ENCODE measurements at places on chromosomes 11 and 22.

GRCh38 chr11:93370260-93370659 is 39.7 kb downstream of the DEUP1 start:
- no peak for DNase-seq

DNA sequence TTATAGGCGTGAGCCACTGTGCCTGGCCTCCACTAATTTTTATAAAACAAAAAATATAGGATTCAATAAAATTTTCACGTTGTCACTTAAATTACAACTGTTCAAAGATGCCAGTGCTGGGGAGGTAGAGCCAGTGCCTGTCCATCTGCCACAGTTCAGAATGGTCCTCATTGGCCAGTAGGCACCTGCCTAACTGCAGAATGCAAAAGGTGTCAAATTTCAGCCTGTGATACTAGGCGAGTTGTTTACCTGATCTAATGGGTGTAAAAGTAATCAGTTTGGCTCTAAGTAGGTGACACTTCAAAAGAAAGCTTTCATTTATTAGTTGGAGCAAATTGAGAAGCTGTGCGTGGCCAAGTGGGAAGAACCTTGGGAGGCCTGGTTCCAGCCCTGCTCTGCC is 2.4 kb downstream of the SMARCB1 start:
- DNase-seq, result no peak

DNA sequence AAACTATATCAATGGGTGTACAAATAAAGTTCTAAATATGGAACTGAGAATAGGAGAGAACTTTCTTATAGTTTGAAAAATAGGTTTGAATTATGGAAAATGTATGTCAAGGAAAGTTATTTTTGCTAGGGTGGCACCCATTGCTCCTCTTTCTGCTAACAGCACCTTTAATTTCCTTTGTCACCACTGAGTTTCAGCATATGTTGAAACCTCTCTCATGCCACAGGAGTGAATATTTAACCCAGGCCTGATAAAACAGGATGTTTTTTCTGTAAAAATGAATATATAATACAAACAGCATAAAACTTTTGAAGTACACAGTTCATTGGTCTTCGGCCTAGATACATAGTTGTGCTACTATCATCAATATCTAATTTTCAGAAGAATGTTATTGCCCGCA is 385.5 kb upstream of the ANO5 start:
- DNase-seq, result no peak

GRCh38 chr11:61106894-61107470 is 4.7 kb downstream of the CD5 start:
- no peak for DNase-seq

- DNase-seq, result no peak
These were observed 460.5 kb downstream of the BRD1 start for GRCh38 chr22:49367041-49367697.

DNA sequence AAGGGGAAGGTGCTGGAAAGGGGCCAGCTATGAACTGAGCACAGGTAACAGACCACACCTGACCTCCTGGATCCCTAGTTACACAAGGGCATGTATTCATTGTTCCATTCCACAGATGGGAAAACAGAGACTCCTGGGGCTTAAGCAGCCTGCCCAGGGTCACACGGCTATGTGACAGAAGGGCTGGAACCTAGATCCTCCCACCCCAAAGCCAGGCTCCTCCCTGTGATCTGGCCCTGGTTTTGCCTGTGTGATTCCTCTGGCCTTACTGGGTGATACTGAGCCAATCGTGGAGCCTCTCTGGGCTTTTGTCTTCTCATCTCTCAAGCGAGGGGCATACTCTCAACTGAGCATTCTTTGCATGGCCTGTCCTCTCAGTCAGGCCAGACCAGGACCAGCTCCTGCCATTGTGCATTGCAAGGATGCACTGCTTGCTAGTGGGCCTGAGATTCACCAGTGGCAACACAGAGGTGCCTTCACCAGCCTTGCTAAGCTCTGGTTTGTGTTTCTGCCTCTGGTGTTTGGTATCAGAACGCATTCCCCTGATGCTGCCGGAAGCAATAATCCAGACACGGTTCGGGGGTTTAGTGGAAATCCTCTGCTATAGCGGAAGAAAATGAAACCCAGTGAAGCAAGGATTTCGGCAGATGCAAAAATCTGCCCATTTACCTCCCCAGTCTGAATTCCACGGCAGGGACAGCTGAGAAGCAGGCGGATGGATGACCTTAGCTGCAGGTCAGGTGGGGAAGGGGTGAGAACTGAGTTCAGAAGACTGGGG is 226.6 kb downstream of the ST3GAL4 start:
- DNase-seq, result no peak

DNA sequence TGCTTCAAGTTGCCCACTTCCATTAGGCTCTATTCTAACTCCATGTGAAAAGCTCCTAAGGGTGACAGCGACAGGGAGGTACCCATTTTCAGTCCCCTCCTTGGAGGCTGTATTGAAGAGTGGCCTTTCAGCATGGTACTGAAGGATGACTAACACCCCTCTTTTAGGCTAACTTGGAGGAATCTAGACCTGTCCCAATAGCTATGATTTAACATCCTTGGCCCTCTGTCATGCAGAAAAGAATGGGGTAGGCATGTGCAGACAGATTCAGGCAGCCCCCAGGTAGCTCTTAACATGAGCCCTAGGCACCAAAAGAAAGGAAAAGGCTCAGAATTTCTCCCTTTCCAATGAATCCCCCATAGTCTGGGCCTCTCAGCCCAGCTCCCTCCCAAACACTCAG is 89.3 kb upstream of the AMOTL1 start:
- DNase-seq, result no peak

GRCh38 chr11:73965076-73965763 is 14.4 kb downstream of the DNAJB13 start:
- DNase-seq, result no peak

- no peak for DNase-seq
These were observed 57.2 kb downstream of the NAV2 start for GRCh38 chr11:19769820-19770219.

- DNase-seq, result peak; percentile 65
These were observed 4.2 kb downstream of the AMPD3 start for GRCh38 chr11:10459029-10459970.

- DNase-seq, result peak; percentile 36
These were observed 6.4 kb downstream of the STARD10 start for GRCh38 chr11:72787216-72788104.

GRCh38 chr11:122836916-122837315 is 1.4 kb upstream of the CRTAM start:
- DNase-seq, result no peak

GRCh38 chr11:64120951-64121569 is 44.9 kb downstream of the MACROD1 start:
- no peak for DNase-seq

- no peak for DNase-seq
These were observed 32.2 kb upstream of the ARFGAP3 start for GRCh38 chr22:42889304-42889703.

DNA sequence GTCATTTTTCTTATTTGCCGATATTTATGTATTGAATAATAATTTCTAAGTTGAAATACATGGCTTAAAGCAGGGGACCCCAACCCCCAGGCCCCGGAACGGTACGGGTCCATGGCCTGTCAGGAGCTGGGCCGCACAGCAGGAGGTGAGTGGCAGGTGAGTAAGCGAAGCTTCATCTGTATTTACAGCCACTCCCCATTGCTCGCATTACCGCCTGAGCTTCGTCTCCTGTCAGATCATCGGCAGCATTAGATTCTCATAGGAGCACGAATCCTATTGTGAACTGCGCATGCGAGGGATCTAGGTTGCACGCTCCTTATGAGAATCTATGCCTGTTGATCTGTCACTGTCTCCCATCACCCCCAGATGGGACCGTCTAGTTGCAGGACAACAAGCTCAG is 4.5 kb downstream of the ZMAT5 start:
- DNase-seq, result no peak

DNA sequence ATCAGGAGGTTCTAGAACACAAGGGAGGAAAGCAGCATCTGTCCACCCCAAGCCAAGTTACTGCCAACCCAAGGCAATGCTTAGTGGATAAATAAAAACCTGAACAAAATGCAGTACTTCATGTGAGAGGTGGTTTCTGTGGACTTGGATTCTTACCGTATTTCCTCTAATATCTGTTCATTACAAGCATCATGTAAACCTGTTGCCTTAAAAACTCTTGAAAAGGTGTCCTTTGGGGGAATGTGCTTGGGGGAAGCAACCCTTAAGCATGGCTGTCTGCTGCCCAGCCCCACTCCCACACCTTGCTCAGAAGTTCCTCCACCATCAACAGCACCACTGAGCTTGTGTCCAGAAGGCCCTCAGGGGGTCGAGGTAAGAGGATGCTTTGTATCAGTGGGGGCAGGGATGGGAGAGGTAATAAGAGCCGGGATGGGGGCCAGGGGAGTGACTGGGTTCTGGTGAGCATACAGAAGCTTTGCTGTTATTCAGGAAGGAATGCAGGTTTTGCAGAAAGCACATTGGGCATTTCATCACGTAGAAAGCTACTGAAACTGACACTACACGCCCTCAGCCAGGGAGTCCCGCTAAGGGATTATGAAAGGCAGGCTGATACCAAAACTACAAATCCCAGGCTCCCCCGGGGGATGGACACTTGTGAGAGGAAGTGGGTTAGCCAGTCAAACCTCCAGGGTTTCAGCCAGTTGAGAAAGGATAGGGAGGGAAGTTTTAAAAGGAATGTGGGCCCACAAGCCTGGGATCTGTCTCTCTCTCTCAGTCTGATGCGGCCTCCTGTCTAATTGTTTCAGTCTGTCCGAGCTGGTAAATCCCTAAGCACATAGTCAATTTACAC is 52.0 kb downstream of the KCNJ1 start:
- no peak for DNase-seq

GRCh38 chr11:60498399-60498798 is 5.8 kb downstream of the MS4A12 start:
- no peak for DNase-seq

DNA sequence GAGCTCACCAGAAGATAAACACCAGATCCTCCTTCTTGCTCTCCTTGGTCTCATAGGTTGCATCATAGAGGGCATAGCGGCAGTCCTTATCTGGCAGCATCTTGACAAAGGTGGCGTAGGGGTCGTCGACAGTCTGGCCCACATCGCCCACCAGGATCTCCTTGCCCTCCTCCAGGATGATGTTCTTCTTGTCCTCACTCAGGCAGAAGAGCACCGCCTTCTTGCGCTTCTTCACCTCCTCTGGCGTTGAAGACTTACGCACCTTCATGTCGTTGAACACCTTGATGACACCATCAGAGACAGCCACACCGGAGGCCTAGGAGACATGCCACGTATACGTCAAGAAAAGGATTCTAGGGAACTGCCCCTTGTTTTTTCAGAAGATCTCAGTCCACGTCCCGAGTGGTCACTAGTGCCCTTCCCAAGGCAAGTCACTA is 2.0 kb downstream of the CFL1 start:
- no peak for DNase-seq

- no peak for DNase-seq
These were observed 928.0 kb upstream of the FAT3 start for GRCh38 chr11:91296629-91297028.

GRCh38 chr22:40314041-40314440 is 32.3 kb upstream of the ADSL start:
- no peak for DNase-seq

GRCh38 chr22:44200855-44201550 is 20.3 kb downstream of the PARVG start:
- no peak for DNase-seq

- DNase-seq, result no peak
These were observed 22.0 kb downstream of the MMP20 start for GRCh38 chr11:102603091-102603490.

GRCh38 chr11:71238941-71239340 is 13.4 kb downstream of the SHANK2 start:
- no peak for DNase-seq

DNA sequence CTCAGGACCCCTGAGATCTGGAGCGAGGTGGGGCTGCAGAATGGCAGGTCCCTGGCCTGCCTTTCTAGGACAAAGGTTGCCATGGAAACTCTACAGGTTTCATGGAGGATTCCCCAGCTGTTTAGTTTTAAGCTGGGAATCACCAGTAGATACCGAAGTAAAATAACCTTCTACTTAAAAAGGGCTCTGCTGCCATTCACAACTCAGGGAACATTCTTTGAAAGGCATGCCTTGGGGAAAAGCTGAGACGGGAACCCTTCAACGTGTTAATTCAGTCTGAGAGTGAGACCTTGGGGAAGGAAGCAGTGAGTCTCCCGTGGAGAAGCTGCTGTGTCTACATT is 493.3 kb downstream of the BRD1 start:
- no peak for DNase-seq

GRCh38 chr22:46878191-46878948 is 115.9 kb downstream of the TBC1D22A start:
- DNase-seq, result no peak

- DNase-seq, result no peak
These were observed 13.2 kb downstream of the MAP6 start for GRCh38 chr11:75655605-75656004.

GRCh38 chr11:45934580-45935318 is 12.3 kb downstream of the LARGE2 start:
- no peak for DNase-seq

DNA sequence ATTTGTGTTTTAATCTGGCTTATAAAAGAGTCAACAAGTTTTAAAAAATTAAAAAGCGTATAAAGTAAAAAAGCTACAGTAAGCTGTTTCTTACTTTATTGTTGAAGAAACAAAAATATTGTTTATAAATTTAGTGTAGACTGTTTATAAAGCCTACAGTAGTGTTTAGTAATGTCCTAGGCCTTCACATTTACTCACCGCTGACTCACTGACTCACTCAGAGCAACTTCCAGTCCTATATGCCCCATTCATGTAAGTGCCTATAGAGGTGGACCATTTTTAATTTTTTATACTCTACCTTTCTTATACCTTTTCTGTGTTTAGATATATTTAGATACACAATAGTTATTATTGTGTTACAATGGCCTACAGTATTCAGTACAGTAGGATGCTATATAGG is 12.2 kb downstream of the MPPED2 start:
- no peak for DNase-seq

- DNase-seq, result no peak
These were observed 62.6 kb downstream of the BUD13 start for GRCh38 chr11:116710001-116710674.

GRCh38 chr11:71089571-71089970 is 162.8 kb downstream of the SHANK2 start:
- no peak for DNase-seq

GRCh38 chr11:11545285-11546275 is 76.2 kb downstream of the GALNT18 start:
- DNase-seq, result no peak

DNA sequence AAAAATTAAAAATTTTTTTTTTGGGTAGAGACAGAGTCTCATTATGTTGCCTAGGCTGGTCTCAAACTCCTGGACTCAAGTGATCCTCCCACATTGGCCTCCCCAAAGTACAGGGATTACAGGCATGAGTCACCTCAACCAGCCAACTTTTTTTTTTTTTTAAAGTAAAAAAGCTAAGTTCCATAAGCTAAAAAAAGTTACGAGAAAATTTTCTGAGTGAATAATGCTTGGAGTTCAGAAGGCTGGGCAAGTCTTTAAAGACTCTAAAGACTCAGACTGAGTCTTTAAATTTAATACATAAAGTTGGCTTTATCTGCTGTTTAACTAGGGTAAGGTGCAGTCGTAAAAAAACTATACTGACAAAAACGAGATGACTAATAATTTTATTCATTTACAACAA is 5.6 kb downstream of the DDX6 start:
- DNase-seq, result peak; percentile 24
